ENCODE measurements at places on chromosomes 13 and 19. TPM values are rescaled to one million over a fixed set of nuclear protein-coding genes. Genes with fewer than 3 reads are reported as not detected.

The PLPP2 gene
- total RNA-seq, result not detected

DNA sequence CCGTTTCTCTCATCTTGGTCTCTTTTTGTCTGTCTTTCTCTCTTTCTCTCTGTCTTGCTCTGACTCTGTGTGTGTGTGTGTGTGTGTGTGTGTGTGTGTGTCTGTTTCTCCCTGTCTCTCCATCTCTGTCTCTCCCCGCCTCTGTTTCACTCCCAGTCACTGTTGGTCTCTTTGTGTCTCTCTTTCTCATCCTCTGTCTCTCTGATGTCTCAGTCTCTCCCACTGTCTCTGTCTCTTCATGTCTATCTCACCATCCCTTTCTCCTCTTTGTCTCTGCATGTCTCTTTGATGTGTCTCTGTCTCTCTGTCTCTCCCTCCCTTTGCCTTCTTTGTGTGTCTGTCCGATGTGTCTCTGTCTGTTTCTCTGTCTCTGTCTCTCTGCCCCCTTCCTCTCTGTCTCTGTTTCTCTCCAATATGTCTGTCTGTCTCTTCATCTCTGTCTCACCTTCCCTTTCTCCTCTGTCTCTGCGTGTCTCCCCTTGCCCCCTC lies 2.5 kb downstream of the NFIC start:
- no peak for DNase-seq

DNA sequence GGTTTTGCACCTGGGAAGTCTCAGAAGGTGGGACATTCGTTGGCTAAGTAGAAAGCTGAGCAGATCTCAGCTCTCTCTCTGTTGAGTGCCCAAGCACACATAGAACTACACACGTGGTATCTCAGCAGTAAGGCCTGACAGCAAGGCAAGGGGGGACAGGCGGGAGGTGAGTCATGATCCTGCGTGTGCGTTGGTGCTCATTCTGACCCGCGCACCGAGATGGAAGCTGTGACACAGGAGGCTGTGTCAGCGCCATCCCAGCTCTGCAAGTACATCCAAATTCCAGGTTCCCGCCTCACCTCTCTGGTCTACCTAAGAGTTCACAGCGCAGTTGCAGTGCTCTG lies 135.7 kb downstream of the USP12 start:
- DNase-seq, result no peak

The ZNF681 gene
- 5.8 TPM for total RNA-seq

- DNase-seq, result peak; percentile 41
Observed at GRCh38 chr13:94558716-94559115, 37.2 kb downstream of the TGDS start.

DNA sequence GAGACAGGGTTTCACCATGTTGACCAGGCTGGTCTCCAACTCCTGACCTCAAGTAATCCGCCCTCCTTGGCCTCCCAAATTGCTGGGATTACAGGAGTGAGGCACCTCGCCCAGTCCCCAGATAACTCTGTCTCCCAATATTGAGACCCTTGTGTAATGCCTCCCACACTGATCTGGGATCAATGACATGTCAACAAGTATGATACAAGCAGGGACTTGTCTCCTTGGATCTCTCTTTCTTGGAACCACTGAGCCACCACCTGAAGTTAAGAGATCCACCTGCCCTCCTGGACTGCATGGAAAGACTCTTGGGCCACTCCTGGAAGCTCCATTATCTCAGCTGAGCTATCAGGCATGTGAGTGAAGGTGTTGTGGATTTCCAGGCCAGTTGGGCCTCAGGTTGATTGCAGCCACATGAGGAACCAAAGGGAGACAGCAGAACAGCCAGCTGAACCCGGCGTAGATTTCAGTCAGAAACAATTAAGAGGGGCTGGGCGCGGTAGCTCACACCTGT lies 15.1 kb downstream of the NFKBID start:
- DNase-seq, result no peak

DNA sequence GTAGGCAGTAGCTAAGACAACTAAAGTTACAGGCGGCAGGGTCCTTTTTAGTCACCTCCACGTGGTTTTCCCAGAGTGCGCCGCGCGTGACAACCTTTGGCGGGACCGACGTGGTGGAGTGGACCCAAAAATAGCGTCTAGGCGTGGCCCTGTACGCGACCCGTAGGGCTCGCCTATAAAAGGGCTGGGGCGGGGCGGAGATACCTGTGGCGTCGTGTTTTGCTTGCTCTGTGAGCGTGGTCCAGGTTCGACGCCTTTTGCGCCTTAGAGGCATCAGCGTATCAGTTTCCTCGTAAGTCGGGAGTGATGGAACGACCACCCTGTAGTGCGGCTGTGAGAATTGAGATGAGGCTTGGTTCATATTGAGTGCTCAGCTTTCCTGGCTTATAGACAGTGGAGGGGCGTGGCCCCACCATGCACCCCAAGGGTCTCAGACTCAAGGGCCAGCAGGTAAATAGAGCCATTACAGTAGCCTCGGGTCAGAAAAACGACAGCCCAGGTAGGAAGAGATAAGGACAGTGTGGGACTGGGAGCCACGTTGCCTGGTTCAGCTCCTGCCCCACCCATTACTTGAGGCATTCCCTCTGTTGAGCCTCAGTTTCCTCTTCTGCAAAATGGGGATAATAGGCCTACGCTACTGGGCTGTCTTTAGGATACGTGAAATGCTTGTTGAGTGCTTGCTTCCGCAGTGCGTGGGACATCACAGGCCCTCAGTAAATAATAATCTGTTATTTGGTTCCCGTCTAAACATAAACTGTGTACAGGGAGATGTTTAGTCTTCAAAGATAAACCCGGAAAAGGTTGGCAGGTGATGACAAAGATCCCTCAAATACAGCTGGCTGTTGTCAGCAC lies 693 bp upstream of the TMED1 start:
- peak; percentile 87 for DNase-seq

DNA sequence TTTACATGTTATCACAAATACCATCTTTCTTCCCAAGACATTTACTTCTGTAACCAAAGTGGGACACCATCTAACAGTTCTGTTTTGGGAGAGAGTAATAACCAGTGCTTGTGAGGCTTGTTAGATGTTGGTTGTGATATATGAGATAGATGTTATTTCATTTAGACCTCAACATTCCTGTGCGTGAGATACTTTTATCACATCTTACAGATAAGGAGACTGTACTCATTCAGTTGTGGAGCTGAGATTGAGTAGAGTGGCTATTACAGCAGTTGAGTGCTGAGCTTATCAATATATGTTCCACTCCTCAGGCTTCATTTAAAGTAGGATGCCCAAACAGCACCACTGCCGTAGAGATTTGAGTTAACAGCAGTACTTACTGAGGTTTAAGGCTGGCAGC lies 43.1 kb downstream of the USPL1 start:
- DNase-seq, result no peak

The SMIM24 gene
- total RNA-seq, result 5.2 TPM

DNA sequence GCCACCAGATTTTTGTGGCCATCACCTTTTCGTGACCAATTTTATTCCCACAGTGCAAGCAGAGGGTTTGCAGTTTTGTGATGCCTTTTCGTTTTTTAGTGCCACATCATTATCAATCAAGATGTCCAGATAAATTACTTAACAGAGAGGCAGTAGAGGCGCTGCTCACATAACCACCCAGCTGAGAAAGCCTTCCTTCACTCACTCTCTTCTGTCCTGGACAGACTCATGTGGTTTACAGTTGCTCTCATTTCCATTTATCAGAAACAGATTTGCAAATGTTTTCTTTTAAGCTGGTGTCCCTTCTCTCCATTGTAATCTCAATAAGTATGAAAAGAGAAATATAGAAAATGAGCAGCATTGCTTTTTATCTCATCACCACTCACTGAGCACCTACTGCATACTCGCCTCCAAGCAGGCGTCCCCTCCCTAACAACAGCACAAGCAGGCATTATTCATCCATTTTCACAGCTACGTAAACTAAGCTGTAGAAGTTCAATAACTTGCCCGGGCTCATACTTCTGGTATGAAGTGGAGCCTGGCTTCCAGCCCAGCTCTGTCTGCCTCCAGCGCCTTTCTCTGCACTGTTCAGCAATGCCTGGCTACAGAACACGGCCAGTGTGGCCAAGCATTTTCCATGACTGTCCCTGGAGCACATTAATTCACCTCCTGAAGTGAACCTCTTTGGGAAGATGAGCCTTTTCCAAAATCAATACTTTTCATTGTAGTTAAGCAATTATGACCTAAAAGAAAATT lies 34.6 kb upstream of the KATNAL1 start:
- no peak for DNase-seq

DNA sequence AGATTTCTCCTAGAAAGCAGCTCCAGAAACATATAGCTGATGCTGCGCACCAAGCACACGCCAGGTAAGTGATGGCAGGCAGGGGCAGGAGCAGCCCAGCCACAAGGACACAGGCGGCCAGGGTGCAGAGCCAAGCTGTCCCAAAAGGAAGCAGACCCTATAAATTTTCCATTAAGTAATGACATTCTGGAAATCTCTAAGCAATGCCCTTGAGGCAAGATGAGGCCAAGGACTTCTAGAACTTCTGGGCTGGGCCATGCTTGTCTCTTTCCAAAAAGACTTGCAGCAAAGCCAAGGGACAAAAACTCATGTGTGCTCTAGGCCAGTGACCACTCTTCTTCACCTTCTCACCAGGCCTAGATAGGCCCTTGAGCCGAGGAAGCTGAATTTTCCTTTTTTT lies 42.2 kb upstream of the EPHX3 start:
- DNase-seq, result no peak

DNA sequence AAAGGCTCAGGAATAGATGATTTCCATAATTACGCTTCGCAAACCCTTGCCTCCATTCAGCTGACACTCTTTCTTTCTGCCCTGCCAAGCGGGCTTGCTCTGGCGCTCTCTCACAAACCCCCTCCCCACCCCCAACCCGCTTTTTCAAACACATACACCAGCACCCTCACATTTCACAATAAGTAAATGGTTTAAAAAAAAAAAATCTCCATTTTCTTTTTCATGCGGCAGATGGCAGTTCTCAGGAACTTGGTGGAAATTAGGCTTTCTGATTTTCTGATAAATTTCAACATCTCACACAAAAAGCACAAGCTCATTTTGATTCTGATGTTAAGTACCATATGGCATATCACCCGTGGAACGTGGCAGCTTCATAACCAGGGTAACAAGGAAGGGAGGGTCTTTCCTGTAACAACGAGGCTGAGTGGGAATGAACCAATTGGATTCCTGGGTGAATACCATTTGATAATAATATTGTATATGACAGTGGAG lies 43.8 kb downstream of the C13orf42 start:
- no peak for DNase-seq

- no peak for DNase-seq
Observed at GRCh38 chr13:30831515-30831914, 74.6 kb upstream of the MEDAG start.

The IGSF23 gene
- total RNA-seq, result not detected

GRCh38 chr19:6387372-6387771 lies 5.6 kb downstream of the GTF2F1 start:
- DNase-seq, result no peak

The TTYH1 gene
- 1.9 TPM for total RNA-seq

The ZNF808 gene
- 53.5 TPM for total RNA-seq

- no peak for DNase-seq
Observed at GRCh38 chr13:75195495-75196146, 286.3 kb downstream of the TBC1D4 start.

DNA sequence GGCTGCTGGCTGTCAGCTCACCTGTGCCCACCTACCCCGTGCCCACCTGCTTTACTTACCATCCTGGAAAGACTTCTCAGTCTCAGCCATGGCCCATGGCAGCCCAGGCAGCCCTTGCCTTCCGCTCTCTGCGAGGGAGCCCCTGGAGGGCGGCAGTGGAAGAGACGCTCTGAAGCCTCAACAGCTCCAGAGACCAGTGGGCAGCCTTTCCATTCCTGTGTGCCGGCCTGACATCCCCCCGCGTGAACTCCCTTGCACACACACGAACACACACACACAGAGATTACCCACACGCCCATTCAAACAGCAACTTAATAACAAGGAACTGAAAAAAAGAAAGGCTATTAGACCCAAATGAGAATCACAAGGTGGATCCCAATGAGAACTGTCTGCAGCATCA lies 14.2 kb upstream of the RASA3 start:
- peak; percentile 34 for DNase-seq

DNA sequence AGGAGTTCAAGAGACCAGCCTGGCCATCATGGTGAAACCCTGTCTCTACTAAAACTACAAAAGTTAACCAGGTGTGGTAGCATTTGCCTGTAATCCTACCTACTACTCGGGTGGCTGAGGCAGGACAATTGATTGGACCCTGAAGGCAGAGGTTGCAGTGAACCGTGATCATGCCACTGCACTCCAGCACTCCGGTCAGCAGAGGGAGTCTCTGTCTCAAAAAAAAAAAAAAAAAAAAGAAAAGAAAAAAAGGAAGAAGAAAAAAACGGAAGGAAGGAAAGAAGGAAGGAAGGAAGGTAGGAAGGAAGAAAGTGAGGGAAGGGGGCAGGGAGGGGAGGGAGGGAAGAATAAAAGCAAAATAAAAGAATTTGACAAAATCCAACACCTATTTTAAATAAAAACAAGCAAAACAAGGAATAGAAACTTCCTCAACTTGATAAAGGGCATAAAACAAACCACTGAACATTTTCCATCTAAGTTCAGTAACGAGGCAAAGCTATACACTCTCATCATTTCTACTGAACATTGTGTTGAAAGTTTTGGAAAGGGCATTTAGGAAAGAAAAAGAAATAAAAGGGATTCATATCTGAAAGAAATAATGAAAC lies 411.6 kb upstream of the SLITRK5 start:
- no peak for DNase-seq

- peak; percentile 59 for DNase-seq
Observed at GRCh38 chr19:42201489-42202289, 15.8 kb downstream of the DEDD2 start.

The LILRB3 gene
- total RNA-seq, result 1.3 TPM

DNA sequence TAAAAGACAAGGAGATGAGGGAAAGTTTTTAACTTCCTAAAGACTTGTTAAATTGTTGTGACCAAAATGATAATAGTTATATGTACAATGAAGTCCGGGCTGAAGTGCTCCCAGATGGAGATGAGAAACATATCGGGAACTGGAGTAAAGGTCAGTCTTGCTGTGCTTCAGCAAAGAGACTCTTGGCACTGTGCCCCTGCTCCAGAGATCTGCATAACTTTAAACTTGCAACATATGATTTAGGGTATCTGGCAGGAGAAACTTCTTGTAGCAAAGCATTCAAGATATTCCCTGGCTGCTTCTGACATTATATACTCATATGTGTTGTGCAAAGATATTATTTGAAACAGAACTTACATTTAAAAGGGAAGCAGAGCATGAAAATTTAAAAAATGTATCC lies 786.6 kb upstream of the SLITRK6 start:
- DNase-seq, result no peak

- DNase-seq, result no peak
Observed at GRCh38 chr19:28920269-28921066, 292.5 kb downstream of the UQCRFS1 start.

The SLC6A16 gene
- total RNA-seq, result 3.7 TPM
